ENCODE measurements at places on chromosomes 6 and 20.

- DNase-seq = no peak
Observed at GRCh38 chr6:82013561-82014530, 233.7 kb downstream of the IBTK start.

DNA sequence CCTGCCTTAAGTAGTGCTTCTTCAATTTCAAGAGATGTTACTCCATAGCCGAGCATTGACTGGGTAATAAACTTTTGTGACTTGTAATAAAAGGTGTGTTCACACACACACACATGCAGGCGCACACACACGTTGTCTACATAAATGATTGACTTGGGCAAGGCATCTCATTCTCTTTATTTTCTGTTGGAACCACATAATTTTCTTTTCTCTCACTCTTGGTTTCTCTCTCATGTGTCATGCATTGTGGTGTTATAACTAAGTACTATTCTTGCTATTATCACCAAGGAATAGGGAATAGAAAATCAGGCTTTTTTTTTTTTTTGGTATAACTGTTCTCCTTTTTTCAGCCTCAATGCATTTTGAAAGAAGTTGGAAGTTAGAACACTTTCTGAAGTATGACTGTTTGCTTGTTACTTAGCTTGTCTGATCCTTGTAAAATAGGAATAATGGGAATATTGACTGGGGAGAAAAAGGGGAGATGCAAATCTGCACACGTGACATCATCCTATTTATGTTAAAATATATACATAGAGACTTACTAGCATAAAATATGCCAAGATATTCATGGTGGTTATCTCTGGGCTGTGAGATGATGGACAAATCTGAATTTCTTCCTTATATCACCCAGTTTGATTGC is 26.1 kb upstream of the CD83 start:
- DNase-seq = no peak

GRCh38 chr6:129890701-129891100 is 29.6 kb upstream of the TMEM244 start:
- no peak for DNase-seq

DNA sequence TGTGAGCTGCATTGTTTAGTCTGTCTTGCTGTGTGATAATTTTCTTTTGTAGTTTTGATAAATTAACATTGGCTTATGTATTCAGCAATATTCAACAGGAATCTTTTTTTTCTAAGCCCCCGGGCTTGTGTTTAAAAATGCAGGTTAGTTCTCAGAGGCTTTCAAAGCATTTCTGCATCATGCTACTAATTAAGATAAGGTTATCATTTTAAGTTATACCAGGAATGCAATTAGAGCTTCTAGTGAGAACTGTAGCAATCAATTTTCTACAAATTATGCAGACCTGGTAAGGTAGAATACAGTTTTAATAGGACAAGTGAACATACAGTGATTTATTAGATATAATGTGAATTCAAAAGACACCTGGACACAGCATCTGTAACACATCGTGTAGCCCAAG is 179.2 kb downstream of the PRL start:
- no peak for DNase-seq

- no peak for DNase-seq
Observed at GRCh38 chr6:162108041-162108440, 619.5 kb downstream of the PRKN start.

DNA sequence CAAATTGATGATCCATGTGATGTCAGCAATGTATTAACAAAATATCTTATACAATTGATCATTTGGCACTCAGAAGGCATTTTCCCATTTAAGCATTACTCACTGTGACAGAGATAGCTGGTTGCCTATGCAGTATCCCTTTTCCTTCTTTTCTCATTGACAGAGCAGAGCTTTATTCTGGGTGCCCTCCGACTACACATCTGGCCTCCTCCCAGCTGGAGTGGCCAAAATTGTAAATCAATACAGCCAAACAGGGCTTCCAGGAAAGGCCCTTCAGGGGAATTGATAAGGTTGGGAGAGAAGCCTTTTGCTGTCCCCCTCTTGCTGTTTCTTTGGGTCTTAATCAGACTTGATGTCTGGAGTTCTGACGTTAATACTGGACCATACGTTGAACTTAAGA is 9.6 kb upstream of the BLOC1S5 start:
- no peak for DNase-seq

GRCh38 chr20:62820208-62820961 is 3.5 kb downstream of the COL9A3 start:
- no peak for DNase-seq

GRCh38 chr6:149063468-149063867 is 254.0 kb upstream of the TAB2 start:
- no peak for DNase-seq

GRCh38 chr6:120198033-120198432 is 848.5 kb upstream of the MAN1A1 start:
- no peak for DNase-seq

- DNase-seq = no peak
Observed at GRCh38 chr6:56706981-56707726, 64.5 kb upstream of the DST start.

DNA sequence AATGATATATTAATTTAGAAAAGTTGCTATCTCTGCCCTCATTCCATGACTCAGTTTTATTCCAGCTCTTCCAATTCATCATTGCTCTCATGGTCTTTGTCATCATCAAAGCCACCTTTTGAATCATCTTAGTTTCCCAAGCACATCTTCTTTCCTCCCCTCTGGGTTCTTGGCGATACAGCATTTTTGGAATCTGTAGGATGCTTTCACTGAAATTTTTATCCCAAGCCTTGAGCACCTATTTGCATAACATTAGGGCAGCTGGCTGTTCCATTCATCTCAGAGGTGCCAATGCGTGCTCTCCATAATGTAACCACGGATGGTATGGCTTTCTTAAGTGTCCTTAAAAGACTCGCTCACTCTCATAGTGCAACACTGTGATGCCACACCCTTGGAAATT is 100.4 kb downstream of the SNX5 start:
- no peak for DNase-seq

DNA sequence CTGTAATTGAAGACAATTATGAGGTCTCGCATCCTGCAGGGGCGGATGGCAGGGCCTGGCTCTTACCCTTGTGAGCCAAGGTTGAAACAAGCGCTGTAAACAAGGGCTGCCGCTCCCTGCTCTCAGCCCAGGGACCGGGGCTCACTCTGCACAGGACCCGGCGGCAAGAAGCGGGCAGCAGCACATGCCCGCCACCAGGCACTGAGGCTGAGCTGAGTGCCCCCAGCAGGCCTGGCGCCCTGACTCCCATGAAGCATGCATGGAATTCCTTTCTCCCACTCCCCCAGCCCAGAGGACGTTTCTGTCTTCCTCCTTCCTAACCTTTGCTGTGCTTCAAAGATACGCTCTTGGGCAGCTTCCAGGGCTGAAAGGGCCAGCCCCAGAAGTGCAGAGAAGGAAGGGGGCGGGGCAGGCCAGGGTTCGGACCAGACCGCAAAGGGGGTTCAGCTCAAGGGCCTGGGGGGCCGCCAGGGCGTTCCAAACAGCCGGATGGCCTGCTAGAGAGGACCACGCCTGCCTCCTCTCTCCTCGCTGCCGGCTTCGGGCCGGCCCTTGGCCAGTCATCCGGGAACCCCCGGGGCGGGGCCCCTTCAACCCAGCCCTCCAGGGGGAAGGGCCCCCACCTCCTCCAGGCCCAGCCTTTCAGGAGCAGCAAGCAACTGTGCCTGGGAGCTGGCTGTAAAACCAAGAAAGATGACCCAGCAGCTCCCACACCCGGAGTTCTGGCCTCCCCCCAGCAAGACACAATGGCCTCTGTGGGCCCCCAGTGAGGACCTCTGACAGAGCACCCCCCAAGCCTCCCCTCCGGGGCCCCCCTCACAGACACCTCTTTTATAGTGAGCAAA is 109.9 kb downstream of the NOL4L start:
- DNase-seq = peak; percentile 80

DNA sequence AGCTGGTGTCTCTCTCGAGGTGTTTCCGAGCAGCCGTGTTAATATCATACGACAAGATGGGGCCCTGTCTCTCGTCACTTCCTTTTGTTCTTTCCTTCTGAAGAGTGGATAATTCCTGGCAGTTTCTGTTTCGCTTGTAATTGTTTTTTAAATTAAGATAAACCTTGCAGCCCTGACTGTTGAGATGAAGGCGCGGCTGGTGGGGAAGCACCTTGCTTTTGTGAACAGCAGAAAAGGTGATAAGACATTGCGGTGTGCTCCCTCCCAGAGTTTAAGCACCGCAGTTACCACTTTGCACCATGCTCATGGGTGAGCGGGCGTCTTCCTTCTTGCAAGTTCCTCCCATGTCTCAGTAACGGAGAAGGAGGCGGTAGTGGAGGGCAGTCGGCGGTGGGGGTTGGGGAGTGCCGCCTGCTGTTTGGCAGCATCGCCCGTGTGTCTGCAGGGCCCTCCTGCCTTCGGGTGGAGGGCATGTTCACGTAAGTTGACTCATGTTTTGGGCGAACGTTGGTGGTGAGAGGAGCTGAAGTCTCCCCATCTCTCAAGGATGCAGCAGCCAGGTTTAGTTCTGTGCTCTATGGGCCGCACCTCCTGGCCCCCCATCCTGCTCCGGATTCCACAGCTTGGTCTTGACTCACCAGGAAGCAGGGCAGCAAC is 345.9 kb downstream of the TAF4 start:
- DNase-seq = no peak

DNA sequence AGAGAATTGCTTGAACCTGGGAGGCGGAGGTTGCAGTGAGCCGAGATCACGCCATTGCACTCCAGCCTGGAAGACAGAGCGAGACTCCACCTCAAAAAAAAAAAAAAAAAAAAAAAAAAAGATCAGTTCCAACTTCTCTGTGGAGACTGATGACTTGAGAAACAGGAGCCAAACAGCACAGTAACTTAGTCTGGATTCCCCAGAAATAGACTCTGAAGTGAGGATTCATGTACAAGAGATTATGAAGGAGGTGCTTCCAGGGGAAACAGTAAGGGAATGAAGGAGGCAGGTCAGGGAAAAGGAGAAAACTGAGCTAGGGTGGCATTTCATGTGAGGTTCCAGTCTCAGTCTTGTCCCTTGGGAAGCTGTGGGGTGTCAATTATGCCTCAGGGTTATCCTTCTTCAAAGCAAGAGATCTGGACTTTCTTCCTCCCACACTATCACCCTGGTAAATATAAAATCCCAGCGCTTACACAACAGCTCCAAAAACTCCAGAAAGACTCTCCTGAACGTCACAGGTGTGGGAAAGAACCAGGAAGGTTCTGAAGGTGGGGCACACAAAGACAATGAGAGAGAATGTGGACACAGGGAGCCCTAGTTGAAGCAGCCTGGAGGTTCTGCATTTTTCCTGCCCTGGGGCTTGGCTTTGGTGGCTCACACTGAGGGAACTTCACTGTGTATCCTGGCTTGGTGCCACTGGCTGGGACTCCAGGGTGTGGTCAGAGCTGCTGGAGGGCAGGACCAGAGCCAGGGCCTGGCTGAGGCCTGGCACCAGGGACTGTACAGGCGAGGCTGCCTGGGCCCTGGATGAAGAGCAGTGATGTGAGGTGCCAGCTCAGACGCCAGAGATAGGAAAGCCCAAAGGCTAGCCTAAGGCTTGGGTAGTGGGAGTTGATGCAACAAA is 46.8 kb downstream of the PCNA start:
- DNase-seq = peak; percentile 23

DNA sequence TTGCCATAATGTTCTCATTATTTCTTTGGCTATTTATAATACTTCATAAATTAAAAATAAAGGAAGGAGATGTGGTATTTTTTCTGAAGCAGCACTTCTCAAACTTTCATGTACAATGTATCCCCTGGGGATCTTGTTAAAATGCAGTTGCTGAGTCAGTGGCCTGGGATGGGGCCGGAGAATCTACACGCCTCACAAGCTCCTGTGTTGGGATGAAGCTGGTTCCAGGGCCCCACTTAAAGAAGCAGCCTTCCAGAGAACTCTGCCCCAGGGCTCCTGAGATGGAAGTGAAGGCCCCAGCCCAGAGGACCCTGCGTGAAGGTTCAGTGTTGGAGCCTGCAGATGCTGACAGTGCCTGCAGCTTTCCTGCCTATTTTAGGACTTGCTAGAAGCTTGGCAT is 40.1 kb upstream of the SLC23A2 start:
- DNase-seq = no peak

- DNase-seq = no peak
Observed at GRCh38 chr20:19457611-19458010, 245.2 kb downstream of the SLC24A3 start.

DNA sequence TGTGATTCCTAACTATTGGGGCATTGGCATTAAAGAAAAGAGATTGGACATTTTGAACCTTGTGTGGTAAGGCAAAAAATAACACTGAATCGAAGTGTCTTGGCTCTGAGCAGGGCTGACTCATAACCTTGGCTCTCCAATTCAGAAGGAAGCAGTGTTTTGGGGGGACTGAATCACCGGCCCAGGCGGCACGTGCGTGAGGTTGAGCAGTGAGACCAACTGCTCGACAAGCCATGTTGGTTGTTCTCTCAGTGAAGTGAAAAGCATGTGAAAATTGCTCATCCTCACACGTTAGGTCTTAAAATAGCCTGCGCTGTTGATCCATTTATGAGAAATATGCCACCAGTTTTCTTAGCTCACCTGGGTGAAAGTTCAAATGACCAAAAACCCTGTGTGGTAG is 137.8 kb upstream of the SPACA1 start:
- DNase-seq = peak; percentile 0

- no peak for DNase-seq
Observed at GRCh38 chr6:164928728-164929407, 380.5 kb downstream of the C6orf118 start.

DNA sequence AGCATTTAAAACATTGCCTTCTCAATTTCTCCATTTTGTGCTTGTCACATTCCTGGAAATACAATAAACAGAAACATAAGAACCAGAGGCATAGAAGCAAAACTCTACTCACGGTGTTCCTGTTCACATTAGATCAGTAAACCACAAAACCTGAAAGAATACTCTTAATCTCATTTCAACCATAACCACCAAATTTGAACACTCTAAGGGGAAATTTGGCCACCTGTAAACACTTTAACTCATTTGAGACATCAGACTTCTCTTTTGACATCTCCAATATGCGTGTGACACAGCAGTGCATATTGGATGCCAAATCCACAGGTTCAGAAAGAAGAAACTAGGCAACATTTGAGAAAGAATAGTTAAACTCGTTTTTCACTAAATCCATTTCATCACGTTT is 153.8 kb upstream of the IRAK1BP1 start:
- DNase-seq = no peak

DNA sequence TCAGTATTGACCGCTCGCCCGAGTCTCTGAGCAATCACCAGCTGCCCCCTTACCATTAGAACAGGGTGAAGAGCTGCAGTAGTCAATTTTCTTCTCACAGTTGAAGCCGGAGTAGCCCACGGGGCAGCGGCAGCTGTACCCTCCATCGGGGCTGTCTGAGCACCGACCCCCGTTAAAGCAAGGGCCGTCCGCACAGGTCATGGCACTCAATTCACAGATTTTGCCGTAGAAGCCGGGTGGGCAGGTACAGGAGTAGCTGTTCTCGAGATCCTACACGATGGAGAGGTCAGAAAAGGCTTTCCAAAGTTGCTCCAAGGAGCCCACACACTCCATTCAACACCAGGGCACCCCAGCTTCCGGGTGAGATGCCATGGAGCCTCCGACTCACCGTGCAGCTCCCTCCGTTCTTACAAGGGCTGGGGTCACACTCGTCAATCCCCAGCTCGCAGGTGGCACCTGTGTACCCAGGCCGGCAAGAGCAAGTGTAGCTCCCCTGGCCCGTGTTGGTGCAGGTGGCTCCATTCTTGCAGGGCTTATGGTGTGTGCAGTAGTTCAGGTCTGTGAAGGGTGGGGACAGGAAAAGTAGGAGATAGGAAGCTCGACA is 5.9 kb downstream of the DLL1 start:
- DNase-seq = no peak

- DNase-seq = no peak
Observed at GRCh38 chr6:3778701-3779573, 27.4 kb upstream of the PXDC1 start.

- DNase-seq = no peak
Observed at GRCh38 chr6:157376706-157377230, 4.2 kb upstream of the ZDHHC14 start.

GRCh38 chr6:10424040-10424439 is 9.2 kb upstream of the TFAP2A start:
- no peak for DNase-seq
